IPS DF 6.9 (cell line): ENCODE measurements at places on chromosomes 5 and 9.

- DNase-seq = no peak
Measured at GRCh38 chr9:89919171-89919681, 314.4 kb downstream of the GADD45G start.

- no peak for DNase-seq
Measured at GRCh38 chr5:74063346-74063745, 437.4 kb downstream of the ARHGEF28 start.

DNA sequence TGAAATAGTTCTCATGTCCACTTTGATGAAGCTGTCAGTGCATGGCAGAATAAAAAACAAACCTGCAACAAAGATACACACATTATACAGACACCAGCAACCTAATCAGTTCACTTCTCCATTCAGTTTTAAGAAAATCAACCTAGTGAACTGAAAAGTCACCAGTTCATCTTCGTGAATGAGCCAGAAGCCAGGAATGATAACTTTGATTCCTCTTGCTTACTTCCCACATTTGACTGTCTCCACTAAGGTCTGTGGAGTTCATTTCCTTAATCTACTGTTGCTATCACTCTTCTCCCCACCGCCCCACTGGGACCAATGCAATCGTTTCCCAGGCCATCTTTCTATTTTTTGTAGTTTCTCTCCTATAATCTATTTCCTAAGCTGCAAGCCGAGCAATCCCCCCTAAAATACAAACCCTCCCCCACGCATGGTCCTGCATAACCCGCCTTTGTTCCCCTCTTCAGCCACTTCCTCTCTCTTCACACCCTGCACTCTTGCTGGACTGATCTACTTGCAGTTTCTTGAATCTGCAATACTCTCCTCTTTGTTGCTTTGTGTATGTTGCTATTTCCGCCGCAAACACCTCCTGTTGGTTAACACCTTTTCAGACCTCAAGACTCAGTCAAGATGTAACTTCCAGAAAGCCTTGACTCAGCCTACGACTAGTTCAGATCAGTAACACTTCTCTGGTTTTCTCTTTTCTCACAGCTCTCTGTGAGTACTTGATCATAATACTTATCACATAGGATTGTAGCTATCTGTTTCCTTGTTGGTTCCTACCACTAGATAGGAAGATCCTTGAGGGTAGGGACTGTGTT, 16.6 kb downstream of the STOM start:
- no peak for DNase-seq

- no peak for DNase-seq
Measured at GRCh38 chr9:37066139-37066725, 32.2 kb upstream of the PAX5 start.

DNA sequence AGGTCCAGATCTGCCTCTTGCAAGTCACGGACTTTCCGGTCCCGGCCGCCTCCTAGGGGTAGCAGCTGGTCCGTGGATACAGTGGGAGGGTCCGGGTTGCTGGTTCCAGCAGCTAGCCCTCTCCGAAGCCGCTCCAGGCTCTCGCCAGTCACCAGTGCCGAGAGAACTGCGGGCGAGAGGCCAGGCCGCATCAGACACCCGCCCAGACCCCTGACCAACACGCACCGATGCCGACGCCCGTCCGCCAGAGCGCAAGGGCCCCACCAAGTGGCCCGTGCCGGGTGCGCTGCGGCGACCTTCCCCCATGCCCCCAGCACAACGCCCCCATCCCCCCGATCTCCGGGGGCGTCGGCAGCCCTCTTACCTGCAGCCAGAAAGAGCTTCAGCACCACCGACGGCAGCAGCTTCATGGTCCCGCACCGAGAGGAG, 470 bp downstream of the HBEGF start:
- peak; percentile 20 for DNase-seq
